Activated CD4-positive, CD25-positive, alpha-beta regulatory T cell (primary cell): ENCODE measurements at places on chromosomes 11 and 22.
A peak's percentile ranks its signal among the peaks of the same experiment; 100 is the strongest.

GRCh38 chr11:86593833-86594232 lies 78.6 kb downstream of the ME3 start:
- DNase-seq, result no peak

GRCh38 chr11:88307749-88308425 lies 29.6 kb downstream of the CTSC start:
- DNase-seq, result no peak

GRCh38 chr11:17846852-17847453 lies 112.4 kb downstream of the KCNC1 start:
- no peak for DNase-seq

- DNase-seq, result no peak
Measured at GRCh38 chr22:44390613-44390970, 77.8 kb upstream of the SHISAL1 start.

DNA sequence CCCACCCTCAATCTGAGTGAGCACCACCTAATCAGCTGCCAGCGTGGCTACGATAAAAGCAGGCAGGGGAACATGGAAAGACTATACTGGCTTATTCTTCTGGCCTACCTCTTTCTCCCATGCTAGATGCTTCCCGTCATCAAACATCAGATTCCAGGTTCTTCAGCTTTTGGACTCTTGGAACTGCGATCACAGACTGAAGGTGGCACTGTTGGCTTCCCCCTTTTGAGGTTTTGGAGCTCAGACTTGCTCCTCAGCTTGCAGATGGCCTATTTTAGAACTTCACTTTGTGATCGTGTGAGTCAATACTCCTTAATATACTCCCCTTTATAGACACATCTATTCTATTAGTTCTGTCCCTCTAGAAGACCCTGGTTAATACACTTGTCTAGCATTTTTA lies 543.7 kb upstream of the RAG2 start:
- DNase-seq, result no peak

- DNase-seq, result no peak
Measured at GRCh38 chr11:7381937-7382336, 103.4 kb upstream of the OLFML1 start.

- DNase-seq, result peak; percentile 41
Measured at GRCh38 chr11:3920148-3920852, 64.8 kb downstream of the STIM1 start.

- DNase-seq, result no peak
Measured at GRCh38 chr11:119055901-119056300, 1.1 kb downstream of the HYOU1 start.

GRCh38 chr22:46792841-46793261 lies 30.4 kb downstream of the TBC1D22A start:
- no peak for DNase-seq

GRCh38 chr22:46376908-46377524 lies 41.5 kb downstream of the TRMU start:
- DNase-seq, result no peak

GRCh38 chr11:75342966-75343870 lies 8.2 kb downstream of the ARRB1 start:
- no peak for DNase-seq

DNA sequence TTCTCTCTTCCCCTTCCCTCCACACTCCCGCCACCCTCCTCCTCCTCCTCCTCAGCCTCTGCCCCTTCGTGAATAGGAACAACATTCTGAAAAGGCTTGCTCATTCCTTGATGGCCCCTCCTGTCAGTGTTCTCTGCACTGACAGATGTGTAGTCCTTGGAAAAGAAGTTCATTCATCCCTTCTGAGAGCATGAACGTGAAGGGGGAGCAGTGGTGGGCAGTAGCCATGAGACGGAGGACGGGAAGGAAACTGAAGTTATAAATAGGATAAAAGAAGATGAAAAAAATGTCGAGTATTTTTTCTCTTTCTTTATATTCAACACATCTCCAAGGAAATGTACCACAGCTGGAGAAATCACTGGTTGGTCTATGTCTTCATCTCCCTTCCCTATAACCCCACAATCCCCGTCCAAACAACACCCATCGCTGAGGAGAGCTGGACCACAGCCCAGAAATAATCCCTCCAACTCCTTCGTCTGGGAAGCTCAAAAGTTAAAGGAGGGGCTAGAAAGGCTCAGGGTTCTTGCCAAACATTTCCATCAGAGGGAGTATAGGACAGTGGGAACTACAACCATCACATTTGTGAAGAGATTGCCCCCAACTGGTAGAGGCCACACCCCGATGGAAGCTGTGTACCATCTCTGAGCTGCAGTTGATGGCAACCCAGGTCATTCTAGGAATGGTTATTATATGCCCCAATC lies 33.5 kb downstream of the ETS1 start:
- no peak for DNase-seq

GRCh38 chr11:126930091-126930841 lies 70.3 kb downstream of the KIRREL3 start:
- no peak for DNase-seq

DNA sequence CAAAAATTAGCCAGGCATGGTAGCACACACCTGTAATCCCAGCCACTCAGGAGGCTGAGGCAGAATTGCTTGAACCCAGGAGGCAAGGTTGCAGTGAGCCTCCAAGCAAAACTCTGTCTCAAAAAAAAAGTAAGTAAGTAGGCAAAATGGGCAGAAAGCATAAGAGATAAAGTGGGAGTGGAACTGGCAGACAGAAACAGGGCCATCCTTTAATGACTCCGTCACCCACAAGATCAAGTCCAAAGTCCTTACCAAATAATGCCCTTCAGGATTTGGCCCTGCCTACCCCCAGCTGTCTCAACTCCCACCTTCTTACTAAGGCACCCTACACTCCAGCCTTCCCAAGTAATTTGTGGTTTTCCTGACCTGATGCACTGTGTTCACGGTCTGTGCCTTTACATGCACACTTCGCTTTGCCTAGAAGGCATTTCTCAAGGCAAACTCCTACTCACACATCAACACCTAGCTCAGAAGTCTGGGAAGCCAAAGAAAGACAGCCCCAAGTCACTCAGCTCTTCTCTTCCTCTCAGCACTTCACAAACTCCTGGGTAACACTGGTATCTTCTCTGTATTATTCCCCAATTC lies 6.1 kb downstream of the MAPK1 start:
- DNase-seq, result no peak

- no peak for DNase-seq
Measured at GRCh38 chr11:115545581-115546210, 41.5 kb upstream of the CADM1 start.

DNA sequence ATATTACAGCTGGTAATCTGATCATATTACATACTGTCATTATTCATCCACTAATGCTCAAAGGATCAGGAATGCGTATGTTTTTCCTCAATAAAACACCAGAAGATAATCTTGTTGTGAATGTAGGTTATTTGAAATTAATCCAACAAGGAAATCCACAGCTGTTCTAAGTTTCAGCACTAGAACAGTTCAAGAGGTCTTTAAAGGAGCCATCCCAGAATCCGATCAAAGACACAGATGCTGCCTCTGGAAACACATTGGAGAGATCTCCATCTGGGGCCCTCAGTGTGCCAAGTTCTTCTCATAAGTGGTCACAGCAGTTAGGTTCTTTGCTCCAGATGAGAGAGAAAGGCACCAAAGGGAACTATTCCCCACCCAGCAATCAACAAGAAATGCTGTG lies 1955.1 kb upstream of the RAG2 start:
- DNase-seq, result no peak

DNA sequence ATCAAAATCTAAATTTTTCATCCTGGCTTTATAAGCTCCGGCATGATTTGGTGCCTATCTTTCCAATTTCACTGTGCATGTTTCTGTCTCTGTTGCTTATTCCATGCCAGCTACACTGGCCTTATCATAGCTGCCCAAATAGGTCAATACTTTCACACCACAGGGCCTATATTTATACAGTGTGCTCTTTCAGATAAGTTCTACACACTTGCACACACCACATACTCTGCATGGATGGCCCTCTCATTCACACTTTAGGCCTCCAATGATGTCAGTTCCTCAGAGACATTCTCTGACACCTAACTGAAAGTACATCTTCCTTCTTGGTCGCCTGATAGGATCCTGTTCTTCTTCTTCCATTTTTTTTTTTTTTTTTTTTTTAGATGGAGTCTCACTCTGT lies 7.0 kb downstream of the ALG8 start:
- DNase-seq, result no peak

- no peak for DNase-seq
Measured at GRCh38 chr11:16295592-16295991, 60.8 kb downstream of the SOX6 start.

- no peak for DNase-seq
Measured at GRCh38 chr11:125351033-125351867, 144.8 kb downstream of the FEZ1 start.

DNA sequence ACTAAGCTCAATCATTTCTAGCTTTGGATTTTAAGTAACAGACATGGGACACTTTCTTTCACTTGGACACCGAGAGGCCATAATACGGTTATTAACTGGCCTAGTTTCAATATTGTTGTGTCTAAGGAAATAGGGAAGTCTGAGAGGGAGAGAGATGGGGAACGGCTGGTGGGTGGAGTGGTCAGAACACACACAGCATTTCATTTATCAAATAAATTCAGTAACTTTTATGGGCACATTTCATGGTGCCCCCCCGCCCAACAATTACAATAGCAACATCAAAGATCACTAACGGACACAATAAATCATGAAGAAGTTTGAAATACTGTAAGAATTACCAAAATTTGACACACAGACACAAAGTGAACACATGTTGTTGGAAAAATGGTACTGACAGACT lies 10.7 kb downstream of the PRPF19 start:
- DNase-seq, result no peak

GRCh38 chr22:49951986-49952896 lies 8.3 kb upstream of the PIM3 start:
- DNase-seq, result no peak

GRCh38 chr11:14713496-14714244 lies 70.1 kb downstream of the PDE3B start:
- no peak for DNase-seq

- no peak for DNase-seq
Measured at GRCh38 chr22:34743110-34743751, 322.7 kb upstream of the ISX start.

- DNase-seq, result no peak
Measured at GRCh38 chr11:8886322-8886721, 24.7 kb upstream of the AKIP1 start.

DNA sequence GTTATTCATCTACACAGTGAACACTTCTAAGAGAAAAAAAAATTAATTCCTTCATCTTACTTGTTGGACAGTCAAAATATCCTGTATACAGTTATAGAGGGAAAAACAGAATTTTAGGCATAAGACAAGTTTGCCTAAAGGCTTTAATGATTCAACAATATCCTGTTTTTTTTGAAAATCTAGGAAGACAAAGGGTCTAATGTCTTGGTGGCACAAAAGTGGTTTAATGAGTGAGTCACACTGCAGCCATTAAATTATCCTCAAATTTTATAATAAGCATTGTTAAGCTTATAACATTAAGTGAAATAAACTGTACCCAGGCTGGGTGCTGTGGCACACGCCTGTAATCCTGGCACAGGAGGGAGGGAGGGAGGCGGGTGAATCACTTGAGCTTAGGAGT lies 72.9 kb downstream of the GAB2 start:
- no peak for DNase-seq
